Activated naive CD8-positive, alpha-beta T cell treated with anti-CD3 and anti-CD28 coated beads, Interleukin-2, amount 50 U/mL, for 24 hours (primary cell): ENCODE measurements at places on chromosomes 13 and 19.
A peak's percentile ranks its signal among the peaks of the same experiment; 100 is the strongest.

GRCh38 chr19:51784922-51785690 lies 9.9 kb upstream of the FPR3 start:
- peak; percentile 47 for DNase-seq

DNA sequence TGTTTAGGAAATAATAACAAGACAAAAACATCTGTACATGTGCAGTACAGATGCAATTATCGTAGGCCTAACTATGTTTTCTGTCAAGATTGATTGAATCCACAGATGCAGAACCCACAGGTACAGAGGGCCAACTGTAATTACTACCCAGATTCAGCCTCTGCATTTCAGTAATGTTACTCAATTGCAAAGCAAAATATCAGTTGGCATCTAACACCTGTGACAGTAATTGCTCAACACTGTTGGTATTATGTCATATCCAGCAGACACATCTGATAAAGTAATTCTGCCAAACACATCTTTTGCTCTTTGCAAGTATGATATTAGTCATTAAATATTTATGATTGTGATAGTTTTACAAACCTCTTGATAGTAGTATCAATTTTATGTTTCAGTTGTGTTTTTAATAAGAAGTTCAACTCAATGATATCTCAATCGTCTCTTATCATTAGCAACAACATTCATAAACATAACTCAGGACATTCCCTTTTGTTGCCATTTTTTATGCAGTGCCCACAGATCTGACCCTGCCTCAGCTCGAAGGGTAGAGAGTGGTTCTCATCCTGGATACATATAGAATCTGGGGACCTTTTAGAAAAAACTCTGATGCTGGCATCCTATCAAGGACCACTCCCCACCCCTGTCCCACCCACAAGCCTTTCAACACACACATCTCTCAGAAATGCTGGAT lies 104.7 kb downstream of the MYCBP2 start:
- no peak for DNase-seq

- DNase-seq, result no peak
These were observed 663.2 kb upstream of the SGCG start for GRCh38 chr13:22517544-22517943.

DNA sequence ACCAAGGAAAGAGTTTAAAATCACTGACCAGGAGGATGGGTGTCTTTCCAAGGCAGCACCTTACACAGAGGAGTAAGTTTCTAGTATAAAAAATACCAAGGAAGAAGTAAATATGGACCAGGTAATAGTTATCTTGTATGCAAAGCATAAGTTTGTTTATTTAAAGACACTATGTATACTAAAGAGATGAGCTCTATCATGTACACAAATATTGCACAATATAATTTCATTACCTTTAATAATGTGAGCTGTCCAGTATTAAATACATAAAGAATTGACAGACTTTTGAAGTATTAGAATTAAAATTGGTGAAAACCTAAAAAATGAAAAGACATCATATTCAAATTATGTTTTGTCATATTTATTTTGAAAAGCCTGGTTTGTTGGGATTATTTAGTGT lies 322.0 kb upstream of the MIR17HG start:
- DNase-seq, result no peak

GRCh38 chr13:109666656-109667055 lies 119.7 kb downstream of the IRS2 start:
- DNase-seq, result no peak

DNA sequence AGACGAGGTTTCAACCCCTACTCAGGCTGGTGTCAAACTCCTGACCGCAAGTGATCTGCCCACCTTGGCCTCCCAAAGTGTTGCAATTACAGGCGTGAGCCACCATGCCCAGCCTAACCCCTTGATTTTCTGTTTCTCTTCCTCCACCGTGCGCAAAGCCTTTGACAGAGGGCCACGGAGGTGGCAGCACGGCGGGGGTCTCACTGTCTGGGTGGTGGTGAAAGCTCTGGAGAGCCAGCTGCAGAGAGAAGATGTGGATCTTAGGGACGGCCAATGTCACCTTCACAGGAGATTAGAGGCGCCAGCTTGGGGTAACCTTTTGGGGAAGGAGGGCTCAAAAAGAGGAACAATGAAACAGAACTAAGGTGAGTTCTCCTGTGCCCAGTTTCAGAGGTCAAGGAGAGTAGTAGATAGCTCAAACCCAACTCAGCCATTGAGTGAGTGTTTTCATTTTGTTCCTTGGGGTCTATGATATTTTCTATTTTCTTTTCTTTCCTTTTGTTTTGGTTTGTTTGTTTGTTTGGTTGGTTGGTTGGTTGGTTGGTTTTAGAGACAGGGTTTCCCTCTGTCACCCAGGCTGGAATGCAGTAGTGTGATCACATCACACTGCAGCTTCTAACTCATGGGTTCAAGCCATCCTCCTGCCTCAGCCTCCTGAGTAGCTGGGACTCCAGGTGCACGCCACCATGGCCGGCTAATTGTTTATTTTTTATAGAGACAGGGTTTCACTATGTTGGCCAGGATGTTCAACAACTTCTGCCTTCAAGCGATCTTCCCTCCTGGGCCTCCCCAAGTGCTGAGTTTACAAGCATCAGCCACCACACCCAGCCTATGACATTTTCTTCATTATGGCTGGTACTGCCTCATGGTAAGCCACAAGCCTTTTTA lies 37.7 kb downstream of the GPR42 start:
- no peak for DNase-seq

DNA sequence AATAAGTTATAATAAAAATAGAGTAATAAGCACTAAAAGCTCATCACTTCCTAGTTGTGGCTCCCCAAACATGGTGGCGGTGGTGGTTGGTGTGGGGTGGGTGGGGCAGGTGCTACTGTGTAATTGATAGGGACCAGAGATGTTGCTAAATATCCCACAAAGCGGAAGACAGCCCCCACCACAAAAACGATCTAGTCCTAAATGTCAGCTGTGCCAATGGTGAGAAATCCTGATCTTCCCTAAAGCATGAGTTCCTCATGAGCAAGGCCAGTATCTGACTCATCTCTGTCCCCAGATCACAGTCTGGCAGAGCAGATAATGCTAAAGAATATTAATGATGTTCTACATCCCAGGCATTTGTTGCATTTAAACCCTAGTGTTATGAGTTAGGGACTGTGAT lies 1.9 kb upstream of the EDDM13 start:
- DNase-seq, result no peak

- no peak for DNase-seq
These were observed 473.5 kb downstream of the GPC6 start for GRCh38 chr13:93700115-93700514.

GRCh38 chr13:107138486-107138885 lies 570.5 kb upstream of the ARGLU1 start:
- DNase-seq, result no peak

DNA sequence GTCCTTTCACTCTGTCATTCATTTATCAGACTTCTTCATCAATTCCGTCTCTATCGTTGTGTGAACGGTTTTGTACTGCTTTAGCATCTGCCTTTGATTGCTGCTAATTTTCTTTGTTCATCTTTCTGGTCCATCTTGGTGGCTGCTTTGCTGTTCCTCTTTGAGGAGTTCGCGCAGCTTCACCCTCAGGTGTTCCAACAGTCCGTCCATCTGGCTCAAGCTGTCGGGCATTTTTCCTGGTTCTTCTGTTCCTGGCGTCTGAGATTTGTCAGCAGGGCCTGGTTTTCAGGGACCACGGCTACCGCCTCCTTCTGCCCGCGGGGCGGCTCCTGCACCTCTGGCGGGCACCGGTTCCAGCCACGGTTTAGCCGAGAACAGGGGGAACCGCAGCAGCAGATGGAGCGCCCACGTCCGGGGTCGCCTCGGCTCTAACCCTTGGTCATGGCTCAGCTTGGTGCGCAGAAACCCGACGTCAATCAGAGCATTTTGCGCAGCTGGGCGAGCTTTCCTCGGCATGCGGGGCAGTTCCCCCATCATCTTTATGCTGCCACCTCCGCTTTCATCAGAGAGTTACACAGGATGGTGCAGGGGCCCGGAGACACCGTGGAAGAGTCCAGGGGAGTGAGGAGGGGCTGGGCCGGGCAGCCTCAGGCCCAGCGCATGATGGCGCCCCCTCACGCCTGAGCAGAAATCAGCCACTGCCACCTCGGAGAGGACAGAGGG lies 89.5 kb downstream of the ZNF100 start:
- DNase-seq, result peak; percentile 2

DNA sequence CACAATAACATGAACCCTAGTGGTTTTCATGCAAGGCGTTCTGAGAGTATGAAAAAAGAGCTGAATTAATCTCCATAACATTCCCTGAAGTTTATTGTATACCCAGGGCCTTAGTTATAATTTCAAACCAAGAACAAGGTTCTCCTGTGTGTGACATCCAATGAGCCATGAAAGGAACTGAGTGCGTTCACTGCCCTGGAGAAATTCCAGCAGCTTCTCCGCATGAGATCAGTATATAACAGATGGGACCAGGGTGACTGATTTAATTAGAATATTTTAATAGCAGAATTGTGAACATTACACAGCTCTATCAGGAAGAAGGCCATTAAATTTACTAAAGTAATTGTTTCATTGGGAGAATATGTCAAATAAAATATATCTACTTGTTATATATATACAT lies 1190.5 kb upstream of the SLC10A2 start:
- DNase-seq, result no peak

DNA sequence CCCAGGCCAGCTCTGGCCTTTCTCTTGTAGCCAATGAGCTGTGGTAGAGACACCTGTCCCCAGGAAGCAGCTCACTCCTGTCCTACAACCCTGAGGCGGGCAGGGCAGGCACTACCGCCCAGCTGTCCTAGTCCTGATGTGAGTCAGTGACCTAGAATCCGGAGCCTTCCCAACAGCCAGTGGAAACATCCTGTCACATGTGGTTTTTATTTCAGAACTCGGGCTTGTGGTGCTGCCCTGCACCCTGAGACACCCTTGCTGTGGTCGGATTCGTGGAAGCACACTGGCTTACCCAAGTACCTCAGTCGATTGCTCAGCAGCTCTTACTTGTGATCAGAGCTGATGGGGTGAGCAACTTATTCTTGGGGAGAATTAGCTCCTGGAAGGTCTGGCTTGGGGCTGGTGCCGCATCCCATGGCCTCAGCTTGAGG lies 83.6 kb upstream of the ARHGEF7 start:
- peak; percentile 10 for DNase-seq

DNA sequence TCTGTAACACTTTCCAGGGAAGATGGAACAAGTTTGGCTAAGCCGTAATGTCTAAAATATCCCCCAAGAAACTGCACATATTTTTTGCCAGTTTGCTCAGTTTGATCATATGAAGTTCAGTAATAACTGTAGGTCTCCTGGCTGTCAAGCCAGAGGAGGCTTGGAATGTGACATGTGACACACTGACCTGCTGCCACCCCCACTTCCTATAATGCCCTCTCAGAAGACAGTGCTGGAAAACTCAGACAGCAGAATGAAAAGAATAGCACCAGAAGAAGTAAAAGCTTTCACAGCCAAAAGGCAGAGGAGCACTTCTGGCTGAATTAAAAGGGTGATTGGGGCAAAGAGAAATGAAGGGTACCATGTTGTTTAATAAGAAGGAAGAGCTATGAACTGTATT lies 67.4 kb upstream of the UBAC2 start:
- DNase-seq, result no peak

- DNase-seq, result no peak
These were observed 12.0 kb downstream of the TIMM13 start for GRCh38 chr19:2415281-2415972.

- no peak for DNase-seq
These were observed 15.4 kb upstream of the TMEM160 start for GRCh38 chr19:47063874-47064273.

- no peak for DNase-seq
These were observed 664 bp downstream of the ICAM5 start for GRCh38 chr19:10290357-10290875.

- no peak for DNase-seq
These were observed 192.9 kb downstream of the DCT start for GRCh38 chr13:94286581-94286980.

DNA sequence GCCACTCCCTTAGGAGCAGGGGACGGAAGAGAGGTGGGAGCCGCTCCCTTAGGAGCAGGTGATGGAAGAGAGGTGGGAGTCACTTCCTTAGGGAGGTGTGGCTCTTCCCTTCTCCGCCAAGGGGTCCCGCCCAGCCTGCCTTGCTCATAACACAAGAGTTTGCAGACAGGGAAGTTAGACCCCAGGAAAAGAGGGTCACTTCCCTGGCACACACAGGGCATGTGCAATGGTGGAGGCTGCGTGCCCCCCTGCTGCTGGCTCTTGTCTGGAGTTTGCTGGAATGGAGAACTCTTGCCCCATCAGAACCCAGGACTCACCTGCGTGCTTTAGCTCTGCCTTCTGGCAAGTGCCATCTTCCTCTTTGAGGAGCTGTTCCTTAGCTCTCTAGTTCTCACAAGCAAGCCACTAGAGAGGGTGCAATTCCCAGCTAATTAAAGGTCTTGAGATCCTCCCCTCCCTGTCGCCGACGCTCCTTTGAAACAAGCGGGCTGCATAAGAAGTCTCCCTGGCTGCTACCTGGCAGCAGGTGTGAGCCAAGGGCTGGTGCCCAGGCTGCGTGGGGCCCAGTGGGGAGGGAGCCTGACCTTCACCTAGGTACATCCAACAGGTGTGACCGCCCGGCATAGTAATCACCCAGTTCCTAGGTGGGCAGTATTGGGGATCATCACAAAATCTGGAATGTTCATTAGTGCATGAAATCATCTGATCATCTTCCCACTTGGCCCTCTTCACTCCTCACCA lies 281.6 kb downstream of the ZNF536 start:
- no peak for DNase-seq

DNA sequence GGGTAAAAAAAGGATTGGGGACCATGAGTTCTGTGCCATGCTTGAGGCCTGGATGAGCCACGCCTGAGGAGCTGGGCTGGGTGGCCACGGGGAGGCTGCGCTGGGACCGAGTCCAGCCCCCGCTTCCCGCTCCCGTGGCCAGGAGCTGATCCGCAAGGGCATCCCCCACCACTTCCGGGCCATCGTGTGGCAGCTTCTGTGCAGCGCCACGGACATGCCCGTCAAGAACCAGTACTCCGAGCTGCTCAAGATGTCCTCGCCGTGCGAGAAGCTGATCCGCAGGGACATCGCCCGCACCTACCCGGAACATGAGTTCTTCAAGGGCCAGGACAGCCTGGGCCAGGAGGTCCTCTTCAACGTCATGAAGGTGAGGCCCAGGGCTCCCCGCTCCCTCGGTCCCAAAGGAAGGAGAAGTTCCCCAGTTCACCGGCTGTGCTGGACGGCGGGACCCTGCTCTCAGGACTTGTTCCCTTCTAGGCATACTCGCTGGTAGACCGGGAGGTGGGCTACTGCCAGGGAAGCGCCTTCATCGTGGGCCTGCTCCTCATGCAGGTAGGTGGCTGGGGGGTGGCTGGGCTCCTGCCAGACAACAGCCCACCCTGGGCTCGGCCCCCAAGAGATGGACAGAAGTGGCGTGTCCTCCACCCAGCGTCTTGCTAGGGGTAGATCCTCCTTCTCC lies 18.9 kb downstream of the EVI5L start:
- no peak for DNase-seq

DNA sequence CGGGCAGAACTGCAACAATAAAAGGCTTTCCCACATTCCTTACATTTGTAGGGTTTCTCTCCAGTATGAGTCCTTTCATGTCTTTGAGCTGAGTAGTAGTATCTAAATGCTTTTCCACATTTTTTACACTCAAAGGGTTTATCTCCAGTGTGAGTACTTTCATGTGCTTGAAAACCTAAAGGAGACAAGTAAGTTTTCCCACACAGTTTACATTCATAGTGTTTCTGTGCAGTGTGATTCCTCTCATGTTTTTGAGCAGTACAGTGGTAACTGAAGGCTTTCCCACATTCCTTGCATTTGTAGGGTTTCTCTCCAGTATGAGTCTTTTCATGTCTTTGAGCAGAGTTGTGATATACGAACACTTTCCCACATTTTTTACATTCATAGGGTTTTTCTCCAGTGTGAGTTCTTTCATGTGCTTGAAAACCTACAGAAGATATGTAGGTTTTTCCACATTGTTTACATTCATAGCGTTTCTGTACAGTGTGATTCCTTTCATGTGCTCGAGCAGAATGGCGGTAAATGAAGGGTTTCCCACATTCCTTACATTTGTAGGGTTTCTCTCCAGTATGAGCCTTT lies 47.0 kb downstream of the ZNF44 start:
- DNase-seq, result no peak
